ENCODE measurements at places on chromosomes 3 and 15.
A peak's percentile ranks its signal among the peaks of the same experiment; 100 is the strongest.

DNA sequence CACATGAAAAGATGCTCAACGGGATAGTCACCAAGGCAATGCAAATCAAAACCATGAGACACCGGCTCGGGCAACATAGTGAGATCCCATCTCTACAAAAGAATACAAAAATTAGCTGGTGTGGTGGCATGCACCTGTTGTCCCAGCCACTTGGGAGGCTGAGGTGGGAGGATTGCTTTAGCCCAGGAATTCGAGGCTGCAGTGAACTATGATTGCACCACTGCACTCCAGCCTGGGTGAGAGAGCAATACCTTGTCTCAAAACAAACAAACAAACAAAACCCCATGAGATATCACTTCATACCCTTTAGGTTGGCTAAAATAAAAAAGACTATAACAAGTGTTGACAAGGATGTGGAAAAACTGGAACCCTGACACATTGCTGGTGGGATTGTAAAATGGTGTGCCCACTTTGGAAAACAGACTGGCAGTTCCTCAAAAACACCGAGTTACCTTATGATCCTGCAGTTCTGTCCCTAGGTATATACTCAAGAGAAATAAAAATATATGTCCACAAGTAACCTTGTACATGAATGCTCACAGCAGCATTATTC lies 3.8 kb upstream of the PPARG start:
- no peak for DNase-seq

GRCh38 chr3:76724706-76725105 lies 315.2 kb upstream of the ROBO2 start:
- no peak for DNase-seq

GRCh38 chr3:20232906-20233780 lies 47.1 kb upstream of the SGO1 start:
- DNase-seq = no peak

- DNase-seq = no peak
Observed at GRCh38 chr3:76264496-76264895, 479.1 kb upstream of the ZNF717 start.

DNA sequence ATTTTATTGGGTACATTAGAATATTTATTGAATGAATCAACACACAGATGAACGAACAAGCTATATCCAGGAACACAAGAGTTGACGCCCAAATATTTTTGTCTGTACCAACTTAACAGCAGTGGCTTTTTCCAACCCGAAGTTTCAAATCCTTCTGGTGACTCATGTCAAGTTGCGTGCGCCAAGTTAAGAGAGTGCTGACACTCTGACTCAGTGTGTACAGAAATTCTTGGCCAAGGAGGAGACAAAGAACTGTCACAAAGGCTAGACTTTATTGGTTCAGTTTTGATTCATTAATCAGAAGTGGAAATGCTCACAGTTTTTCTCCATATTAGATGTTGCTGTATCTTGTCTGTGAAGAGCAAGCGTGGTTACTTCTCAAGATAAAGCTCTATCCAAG lies 59.6 kb upstream of the TSC22D2 start:
- DNase-seq = no peak

GRCh38 chr3:16836505-16837237 lies 48.1 kb upstream of the PLCL2 start:
- no peak for DNase-seq

DNA sequence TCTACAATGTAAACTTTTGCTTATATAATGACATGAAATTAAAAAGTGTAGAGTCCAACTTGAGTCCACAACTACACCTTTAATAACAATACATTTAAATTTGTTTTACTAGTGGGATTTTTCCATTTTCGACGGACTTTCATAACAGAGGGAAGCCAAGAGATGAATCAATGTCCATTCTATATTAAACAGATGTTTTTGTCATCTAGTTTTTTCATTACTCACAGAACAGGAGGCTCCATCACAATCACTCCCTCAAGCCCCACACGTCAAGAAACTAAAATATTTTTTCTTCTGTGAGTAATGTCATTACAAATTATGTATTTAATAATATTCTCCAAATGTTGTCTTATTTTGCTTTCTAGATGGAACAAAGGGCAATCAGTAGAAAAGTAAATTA lies 932.9 kb downstream of the ROBO1 start:
- DNase-seq = no peak

DNA sequence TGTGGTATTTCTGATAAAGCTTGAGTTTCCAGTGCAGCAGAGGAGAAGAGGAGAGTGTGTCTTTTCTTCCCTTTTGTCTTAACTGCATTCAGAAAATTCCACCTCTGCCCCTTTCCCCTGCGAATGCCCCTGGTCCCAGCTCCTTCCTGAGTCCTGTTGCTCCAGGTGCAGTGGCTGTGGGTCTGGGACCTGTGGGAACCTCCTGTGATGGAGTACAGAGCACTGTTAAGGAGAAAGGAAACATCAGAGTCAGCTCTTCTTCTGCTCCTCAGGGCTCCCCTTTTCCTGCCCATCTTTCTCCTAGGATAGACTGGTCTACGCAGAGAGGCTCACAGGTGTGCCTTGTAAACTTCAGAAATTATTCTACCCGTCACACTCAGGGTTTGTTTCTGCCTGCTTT lies 165.8 kb upstream of the ROPN1 start:
- DNase-seq = no peak

DNA sequence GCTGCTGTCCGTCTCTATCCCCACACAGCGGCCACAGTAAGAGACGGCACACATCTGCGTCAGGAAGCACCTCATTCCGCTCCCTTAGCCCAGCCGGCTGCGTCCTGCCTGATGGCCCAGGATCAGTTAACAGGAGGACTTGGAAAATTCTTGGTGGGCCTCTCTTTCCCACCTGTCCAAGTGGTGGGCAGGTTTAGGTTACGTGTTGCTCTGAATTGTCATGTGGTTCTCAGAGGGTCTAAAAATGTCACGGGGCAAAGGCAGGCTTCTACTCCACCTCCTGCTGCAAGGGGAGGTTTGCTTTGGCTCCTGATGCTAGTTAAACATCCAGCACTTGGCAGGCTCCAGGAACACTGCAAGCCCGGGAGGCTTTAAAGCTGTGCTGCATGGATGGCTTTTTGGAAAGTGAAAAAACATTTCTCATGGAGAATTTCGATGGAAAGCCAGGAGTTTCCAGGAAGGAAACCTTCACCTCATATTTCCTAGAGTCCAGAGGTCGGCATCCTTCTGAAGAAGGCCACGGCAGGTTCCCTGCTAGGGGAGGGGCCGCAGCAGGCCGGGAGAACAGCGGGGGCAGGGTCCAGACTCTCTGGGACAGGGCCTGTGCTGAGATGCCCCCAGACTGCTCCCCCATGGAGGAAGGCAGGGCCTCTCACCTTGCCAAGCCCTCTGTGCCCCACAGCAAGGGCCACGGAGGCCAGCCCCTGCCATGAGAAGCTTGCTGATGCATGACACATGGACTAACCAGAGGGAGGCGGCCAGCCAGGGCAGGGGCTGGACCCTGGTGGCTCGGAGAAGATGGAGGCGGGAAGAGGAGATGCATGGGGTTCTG lies 10.8 kb downstream of the CTSH start:
- DNase-seq = no peak

GRCh38 chr3:155730843-155731242 lies 14.0 kb downstream of the PLCH1 start:
- no peak for DNase-seq

- no peak for DNase-seq
Observed at GRCh38 chr15:79092382-79092781, 1.8 kb upstream of the RASGRF1 start.

GRCh38 chr3:136818769-136819391 lies at the start of gene SLC35G2:
SLC35G2 (plus strand) TSS chr3:136819126; CDS start chr3:136854461, 35,335 bp downstream.
- DNase-seq = peak; percentile 85

DNA sequence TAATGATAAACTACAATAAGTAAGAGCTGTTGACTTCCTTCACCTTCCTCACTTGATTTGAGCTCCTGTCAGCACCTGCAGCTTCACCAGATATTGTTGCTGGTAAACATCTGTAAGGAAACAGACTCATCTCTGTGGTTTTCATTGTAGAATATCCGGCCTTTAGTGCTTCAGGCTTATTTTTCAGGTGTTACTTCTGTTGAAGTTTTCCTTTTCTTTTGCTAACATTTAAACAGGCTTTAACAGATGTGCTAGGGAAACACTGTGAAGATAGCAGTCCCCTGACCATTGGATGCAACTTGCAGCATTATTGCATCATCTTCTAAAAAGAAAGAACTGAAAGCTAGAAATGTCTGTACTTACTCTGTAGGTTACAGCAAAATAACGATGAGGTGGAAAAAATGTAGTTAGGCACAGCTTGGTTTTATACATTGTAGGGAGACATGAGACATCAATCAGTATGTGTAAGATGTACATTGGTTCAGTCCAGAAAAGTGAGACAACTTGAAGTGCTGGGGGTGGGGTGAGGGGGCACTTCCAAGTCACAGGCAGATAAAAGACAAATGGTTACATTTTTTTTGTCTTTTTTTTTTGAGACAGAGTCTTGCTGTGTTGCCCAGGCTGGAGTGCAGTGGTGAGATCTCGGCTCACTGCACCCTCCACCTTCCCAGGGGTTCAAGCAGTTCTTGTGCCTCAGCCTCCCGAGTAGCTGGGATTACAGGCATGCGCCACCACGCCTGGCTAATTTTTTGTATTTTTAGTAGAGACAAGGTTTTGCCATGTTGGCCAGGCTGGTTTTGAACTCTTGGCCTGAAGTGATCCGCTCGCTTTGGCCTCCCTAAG lies 10.2 kb downstream of the EDEM1 start:
- DNase-seq = no peak

DNA sequence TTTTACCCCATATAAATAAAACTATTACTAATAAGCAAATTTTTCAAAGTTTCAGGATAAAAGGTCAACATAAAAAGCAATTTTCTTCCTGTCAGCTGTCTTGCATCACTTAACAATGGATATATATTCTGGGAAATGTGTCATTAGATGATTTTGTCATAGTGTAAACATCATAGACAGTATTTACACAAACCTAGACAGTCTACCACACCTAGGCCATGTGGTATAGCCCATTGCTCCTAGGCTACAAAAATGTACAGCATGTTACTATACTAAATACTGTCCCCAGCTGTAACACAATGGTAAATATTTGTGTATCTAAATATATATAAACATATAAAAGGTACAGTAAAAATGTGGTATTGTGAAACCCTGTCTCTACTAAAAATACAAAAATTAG lies 156.7 kb downstream of the ANO10 start:
- DNase-seq = no peak

All from DMS79 treated with DMSO at 0.1 percent for 48 hours (cell line).